ENCODE measurements at places on chromosomes 1 and 21.

DNA sequence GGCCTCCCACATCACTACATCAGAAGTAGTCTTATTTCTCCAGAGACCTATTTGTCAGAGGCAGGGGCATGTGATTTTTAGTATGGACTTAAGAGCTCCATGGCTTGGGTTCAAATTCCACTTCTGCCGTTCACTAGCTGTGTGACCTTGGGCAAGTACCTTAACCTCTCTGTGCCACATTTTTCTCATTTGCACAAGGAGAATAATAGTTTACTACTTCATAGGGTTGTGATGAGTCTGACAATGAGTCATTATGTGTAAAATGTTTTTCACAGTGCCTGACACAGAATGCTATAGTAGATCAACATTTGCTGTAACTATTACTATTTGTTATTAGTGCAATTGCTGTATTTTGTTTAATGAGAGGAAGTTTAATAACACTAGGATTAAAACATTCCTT is 200.6 kb downstream of the PRDM2 start:
- no peak for DNase-seq

DNA sequence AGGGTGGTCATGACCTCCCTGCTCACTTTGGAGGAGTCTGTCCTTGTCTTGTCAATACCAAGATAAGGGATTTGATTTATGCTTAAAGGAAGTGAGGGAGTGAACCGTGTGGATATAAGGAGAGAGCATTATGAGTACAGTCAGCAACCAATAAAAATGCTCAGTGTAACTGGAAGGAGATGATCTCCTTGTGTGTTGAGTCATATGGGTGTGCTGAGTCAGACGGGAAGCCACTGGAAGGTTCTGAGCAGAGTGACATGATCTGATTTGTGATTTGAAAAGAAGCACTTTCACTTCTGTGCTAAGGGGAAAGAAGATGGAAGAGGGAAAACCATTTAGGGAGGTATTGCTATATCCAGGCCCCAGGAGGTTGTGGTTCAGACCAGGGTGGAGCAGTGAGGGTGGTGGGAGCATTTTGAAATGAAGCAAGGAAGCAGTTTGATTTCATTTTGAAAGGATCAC is 2.5 kb upstream of the BCL10 start:
- no peak for DNase-seq

DNA sequence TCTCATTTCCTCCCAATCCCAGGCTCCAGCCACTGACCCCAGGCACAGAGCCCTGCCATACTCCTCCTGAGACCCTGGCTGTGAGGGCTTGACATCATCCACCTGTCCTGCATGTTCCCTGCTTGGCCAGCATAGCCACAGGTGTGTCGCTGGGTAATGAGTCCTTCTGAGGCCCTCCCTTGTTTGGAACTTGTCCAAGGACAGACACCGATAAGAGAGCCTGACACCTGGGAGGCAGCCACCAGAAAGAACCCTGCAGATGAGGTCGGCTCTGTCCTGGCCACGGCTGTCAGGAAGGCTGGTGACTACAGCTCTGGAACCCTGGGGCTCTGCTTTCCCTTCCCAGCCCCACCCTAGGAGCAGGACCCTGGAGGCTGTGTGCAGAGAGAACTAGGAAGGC is 34.6 kb downstream of the TMEM63A start:
- DNase-seq, result no peak

DNA sequence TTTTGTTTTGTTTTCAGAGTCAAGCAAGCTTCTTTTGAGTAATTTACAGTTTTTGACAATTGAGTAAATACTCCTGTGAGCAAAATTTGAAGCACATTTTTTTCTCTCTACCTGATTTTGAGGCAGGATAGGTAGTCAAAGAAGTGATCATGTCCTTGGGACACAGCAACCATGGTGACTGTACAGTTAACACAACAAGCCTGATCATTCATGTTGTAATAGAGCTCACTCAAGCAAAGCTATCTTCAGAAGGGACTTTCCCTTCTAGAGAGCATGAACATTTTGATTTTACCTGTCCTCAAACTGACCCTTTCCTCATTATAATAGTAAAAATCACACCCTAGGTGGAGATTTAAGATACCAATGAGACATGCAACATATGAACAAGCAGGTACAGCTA is 126.5 kb upstream of the KCNK1 start:
- no peak for DNase-seq

- no peak for DNase-seq
These were observed 178.7 kb downstream of the GABPA start for GRCh38 chr21:25913479-25913878.

GRCh38 chr21:40299451-40299850 is 432.2 kb downstream of the PCP4 start:
- DNase-seq, result no peak

GRCh38 chr1:71414179-71414578 is 333.3 kb upstream of the ZRANB2 start:
- no peak for DNase-seq

DNA sequence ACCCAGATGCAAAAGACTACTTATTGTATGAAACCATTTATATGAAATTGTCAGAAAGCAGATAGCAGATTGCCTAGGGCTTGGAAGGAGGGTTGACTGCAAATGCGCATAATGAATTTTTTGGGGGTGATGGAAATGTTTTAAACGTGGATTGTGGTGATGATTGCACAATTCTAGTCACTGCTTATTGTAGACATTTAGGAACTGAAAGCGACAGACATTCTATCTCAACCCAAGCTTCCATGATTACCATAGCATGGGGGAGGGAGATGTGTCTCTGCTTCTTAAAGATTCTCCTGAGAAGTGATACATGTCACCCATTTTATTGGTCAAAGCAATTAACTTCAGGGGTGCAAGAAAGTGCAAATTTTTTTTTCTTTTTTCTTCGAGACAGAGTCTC is 2.8 kb upstream of the MTF2 start:
- DNase-seq, result no peak

DNA sequence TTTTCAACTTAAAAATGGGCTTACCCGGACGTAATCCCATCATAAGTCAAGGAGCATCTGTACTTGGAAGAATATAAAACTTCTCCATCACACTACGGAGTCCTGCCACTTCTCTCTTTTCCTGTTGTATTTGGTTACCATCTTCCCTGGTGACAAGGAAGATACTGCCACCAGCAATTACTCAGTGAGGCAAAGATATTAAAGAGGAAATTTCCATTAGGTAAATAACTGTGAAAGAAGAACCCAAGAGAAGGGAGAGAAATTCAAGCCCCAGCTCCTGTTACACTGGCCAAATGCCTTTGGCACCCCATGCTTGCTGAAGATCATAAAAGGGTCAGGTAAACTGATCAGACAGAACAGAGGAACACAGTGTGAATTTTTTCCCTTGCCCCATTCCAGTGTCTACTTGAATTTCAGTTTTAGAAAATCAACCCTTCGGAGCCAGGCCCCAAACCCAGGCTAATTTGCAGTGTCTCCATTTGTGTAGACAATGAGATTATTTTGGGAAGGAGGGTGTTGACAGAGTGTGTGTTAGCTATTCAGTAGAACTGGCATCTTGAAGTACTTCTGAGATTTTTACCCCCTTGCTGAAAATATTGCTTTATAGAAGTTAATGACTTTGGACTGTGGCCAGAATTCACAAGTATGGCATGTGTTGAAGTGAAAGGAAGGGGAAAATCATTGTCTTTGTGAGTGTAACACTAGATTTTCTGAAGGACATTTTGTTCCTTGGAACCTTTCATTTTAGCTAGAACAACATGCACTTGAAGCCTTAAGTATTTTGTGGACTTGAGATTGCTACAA is 167.1 kb downstream of the DHRS3 start:
- no peak for DNase-seq

DNA sequence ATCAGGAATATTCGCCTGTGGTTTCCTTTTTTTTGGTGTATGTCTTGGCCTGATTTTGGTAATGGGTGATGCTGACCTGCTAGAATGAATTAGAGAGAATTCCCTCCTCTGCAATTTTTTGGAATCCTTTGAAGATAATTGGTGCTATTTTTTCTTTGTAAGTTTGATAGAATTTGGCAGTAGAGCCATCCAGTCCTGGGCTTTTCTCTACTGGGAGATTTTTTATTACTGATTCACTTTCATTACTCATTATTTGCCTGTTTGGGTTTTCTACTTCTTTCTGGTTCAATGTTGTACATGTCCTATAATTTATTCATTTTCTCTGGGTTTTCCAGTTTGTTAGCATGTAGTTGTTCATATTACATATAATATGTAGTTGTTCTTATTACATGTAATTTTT is 48.7 kb downstream of the NTMT2 start:
- DNase-seq, result no peak

DNA sequence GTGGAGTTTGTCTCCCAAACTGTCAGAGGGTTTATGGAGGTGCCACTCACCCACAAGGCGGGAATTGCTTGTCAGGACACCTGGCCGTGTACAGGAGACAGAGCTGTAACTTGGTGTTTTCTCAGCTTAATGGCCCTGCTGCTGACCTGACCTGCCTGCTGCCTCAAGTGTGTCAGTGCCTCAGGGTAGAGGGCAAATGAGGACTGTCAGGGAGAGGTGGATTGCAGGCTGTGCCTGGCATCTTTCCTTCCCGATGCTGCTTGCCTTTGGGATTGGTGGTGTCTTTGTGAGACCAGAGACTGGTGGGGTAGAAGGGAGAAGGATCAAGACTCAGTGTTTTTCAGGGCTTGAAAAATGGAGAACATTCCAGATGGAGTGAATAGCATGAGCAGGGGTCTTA is 31.4 kb downstream of the TMEM53 start:
- DNase-seq, result peak; percentile 34

GRCh38 chr21:34223376-34223775 is 140.4 kb upstream of the KCNE2 start:
- DNase-seq, result no peak

- DNase-seq, result peak; percentile 51
These were observed 22.2 kb downstream of the SLC25A33 start for GRCh38 chr1:9561429-9561828.

- no peak for DNase-seq
These were observed 30.5 kb downstream of the IFI16 start for GRCh38 chr1:159040206-159040605.

DNA sequence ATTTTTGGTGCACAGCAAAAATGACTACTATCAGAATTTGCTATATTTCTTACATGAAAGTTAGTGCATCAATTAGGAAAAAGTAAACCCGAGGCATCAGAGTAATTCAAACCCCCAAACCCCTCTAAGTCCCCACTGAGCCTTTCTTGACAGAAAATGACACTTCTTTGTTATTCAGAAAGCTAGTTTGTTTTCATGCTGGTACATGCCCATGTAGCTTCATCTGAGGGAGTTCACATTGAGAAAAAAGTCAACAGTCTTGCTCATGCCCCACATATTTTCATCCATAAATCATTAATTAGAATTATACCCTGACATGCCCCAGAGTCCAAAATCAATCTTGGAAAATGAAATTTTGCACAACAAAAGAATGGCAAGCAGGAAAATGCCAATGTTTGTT is 39.9 kb upstream of the PDC start:
- DNase-seq, result no peak

- no peak for DNase-seq
These were observed 6.0 kb downstream of the FNBP1L start for GRCh38 chr1:93453911-93454310.
